Peyer's patch (tissue), 4 donors: ENCODE measurements at places on chromosomes 6 and 20. TPM values are rescaled to one million over a fixed set of nuclear protein-coding genes. Genes with fewer than 3 reads are reported as not detected.

GRCh38 chr6:148803979-148804378 lies 57.1 kb downstream of the UST start:
- no peaks in the 10 kb centered on the region for H3K36me3 ChIP-seq
- no peak for DNase-seq
- no peaks in the 10 kb centered on the region for H3K4me1 ChIP-seq
- no peak overlapping the region for H3K4me3 ChIP-seq
- no peaks in the 10 kb centered on the region for H3K27me3 ChIP-seq

GRCh38 chr6:22142856-22143255 lies 154.0 kb downstream of the PRL start:
- no peaks in the 10 kb centered on the region for H3K4me1 ChIP-seq
- no peaks in the 10 kb centered on the region for H3K36me3 ChIP-seq
- no peak overlapping the region for H3K27ac ChIP-seq
- H3K27me3 ChIP-seq: no peaks in the 10 kb centered on the region
- no peak for DNase-seq
- H3K4me3 ChIP-seq: no peak overlapping the region

DNA sequence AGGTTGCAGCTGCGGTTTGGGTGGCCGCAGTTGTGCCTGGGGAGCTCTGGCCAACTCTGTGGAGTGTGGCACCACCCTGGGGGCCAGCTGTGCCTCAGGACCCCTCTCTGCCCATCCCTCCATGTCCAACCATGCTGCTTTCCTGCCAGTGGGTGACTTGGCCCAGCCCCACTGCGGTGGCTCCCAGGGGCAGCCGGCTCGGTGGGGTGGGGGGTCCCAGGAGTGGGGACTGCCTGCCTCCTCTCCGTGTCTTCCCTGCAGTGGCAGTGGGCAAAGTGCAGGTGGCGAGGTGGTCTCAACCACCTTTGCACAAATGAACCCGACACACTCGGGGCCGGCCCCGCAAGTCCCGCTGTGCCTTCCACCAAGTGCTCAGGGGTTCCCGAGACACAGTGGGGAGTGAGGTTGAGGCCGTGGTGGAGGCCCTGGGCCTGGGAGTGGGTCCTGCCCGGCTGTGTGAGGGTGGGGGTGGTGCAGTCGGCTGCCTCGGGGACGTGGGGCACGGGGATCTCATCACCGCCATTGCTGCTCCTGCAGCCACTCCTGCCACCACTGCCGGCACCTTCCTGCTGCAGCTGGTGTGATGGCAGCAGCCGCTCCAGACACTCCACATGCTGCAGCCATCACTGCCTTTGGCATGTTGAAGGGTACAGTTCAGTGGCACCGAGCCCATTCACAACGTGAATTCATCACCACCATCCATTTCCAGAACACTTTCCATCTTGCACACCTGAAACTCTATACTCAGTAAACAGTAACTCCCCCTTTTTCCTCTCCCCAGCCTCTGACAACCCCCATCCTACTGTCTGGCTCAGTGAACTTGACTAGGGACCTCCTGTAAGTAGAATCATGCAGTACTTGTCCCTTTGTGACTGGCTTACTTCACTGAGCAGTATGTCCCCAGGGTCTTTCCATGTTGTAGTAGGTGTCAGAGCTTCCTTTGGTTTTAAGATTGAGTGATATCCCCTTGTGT lies 10.7 kb upstream of the SLCO4A1 start:
- H3K4me1 ChIP-seq: no peaks in the 10 kb centered on the region
- H3K27ac ChIP-seq: no peak overlapping the region
- H3K27me3 ChIP-seq: no peaks in the 10 kb centered on the region
- no peak overlapping the region for H3K4me3 ChIP-seq

- H3K4me3 ChIP-seq: no peak overlapping the region
- no peaks in the 10 kb centered on the region for H3K4me1 ChIP-seq
- H3K27ac ChIP-seq: no peak overlapping the region
- no peaks in the 10 kb centered on the region for H3K36me3 ChIP-seq
- DNase-seq: no peak
These were observed 103.0 kb downstream of the PSMB1 start for GRCh38 chr6:170449835-170450753.

DNA sequence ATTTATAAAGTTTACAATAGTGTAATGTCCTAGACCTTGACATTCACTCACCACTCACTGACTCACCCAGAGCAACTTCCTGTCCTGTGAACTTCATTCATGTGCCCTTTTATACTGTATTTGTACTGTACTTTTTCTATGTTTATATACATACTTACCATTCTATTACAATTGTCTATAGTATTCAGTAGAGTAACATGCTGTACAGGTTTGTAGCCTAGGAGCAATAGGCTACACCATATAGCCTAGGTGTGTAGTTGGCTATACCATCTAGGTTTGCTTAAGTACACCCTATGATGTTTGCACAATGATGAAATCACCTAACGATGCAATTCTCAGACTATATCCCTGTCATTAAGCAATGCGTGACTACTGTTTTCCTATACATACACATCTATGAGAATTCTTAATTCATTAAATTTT lies 17.5 kb downstream of the EDEM2 start:
- H3K4me1 ChIP-seq: no peaks in the 10 kb centered on the region
- H3K4me3 ChIP-seq: no peak overlapping the region
- H3K27me3 ChIP-seq: no peaks in the 10 kb centered on the region
- no peak overlapping the region for H3K27ac ChIP-seq
- DNase-seq: no peak

Gene RUNX2
- total RNA-seq: 7.6 TPM

DNA sequence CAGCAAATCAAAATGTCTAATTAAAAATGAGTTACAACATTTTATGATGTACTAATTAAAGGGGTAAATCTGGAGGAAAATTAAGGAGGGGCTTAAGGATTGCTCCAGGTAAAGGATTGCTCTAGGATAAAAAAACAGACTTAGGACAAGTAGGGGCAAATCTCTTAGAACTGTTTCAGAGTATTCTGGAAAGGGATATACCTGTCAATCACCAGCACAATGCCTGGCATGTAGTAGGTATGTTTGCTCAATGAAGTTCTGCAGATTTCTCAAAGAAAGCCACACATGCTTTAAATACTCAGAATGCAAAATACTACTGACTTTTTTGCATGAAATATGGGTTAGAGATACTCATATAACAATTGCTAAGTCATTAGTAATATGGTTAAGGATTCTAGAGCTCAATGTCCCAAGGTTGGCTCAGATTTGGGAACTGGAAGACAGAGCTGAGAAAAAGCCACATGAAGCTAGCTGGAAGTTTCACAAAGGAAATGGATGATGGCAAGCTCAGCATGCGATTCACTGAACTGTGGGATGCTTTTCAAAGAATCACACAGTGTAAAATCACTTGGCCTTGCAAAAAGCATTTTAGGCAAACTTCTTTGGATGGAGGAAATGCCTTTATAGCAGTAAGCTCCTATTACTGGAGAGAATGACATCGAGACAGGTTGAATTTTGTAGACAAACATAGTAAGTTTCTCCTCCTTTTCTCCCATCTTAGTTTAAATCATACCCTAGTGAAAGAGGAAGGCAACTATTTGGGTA lies 72.8 kb downstream of the MAP3K5 start:
- H3K27me3 ChIP-seq: no peaks in the 10 kb centered on the region
- no peak for DNase-seq
- H3K27ac ChIP-seq: no peak overlapping the region
- no peaks in the 10 kb centered on the region for H3K36me3 ChIP-seq
- no peaks in the 10 kb centered on the region for H3K4me1 ChIP-seq
- H3K4me3 ChIP-seq: no peak overlapping the region

DNA sequence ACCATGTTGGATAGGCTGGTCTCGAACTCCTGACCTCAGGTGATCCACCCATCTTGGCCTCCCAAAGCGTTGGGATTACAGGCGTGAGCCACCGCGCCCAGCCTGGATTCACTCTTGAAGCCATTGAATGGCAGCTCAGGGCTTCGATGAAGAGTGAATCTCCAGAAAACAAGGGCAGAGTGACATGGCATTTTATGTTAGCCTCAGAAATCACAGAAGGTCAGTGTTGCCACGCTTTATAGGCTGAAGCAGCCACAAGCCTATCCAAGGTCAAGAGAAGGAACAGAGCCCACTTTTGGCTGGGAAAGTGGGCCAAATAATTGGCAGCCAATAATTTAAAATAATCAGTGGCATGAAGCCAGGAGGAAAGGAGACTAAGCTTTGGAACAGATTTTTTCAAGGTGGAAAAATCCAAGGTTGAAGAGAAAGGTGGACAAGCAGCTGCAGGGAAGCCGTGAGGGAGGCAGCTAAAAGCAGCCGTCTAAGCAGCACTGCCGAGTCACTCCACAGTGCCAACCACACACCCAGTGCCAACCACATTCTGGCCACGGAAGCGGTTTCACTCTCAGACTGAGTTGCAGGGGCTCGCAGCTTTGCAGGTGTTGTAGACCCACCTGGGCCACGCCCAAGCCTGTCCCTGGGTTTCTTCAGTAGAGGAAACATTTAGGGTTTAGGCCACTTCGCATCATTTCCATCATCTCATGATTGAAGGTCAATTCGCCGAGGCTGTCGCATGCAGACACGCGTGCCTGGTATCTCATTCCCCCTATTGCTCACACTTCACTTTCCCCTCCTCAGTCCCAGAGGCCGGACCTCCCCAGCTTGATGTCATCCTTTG lies 17.4 kb upstream of the AVP start:
- no peaks in the 10 kb centered on the region for H3K27me3 ChIP-seq
- no peak overlapping the region for H3K4me3 ChIP-seq
- H3K4me1 ChIP-seq: no peaks in the 10 kb centered on the region
- no peak overlapping the region for H3K27ac ChIP-seq
- H3K36me3 ChIP-seq: peaks cover 4% of the 10 kb centered on the region

DNA sequence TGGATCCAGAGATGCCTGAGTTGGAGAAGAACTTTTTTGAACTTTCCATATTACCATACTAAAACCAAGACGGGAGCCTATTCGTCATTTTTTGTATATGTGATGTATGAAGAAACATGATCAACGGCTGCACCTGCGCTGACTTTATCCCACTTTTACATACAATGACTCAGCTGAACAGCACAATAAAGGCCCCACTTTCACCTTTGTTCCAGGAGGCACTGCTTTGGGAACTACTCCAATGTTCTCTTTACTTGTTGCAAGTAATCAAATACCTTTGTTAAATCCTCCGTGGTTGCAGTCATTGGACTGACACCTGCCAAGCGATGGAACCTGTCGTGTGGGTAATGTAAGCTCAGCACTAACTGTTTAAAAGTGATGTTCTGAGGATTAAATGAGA lies 17.3 kb upstream of the BTN3A2 start:
- no peaks in the 10 kb centered on the region for H3K36me3 ChIP-seq
- no peaks in the 10 kb centered on the region for H3K27me3 ChIP-seq
- no peak for DNase-seq
- no peaks in the 10 kb centered on the region for H3K4me1 ChIP-seq
- no peak overlapping the region for H3K27ac ChIP-seq

- H3K4me1 ChIP-seq: no peaks in the 10 kb centered on the region
- H3K4me3 ChIP-seq: no peak overlapping the region
- no peak for DNase-seq
- H3K27me3 ChIP-seq: no peaks in the 10 kb centered on the region
- no peaks in the 10 kb centered on the region for H3K36me3 ChIP-seq
These were observed 406.5 kb upstream of the GJE1 start for GRCh38 chr6:141726248-141726647.

GRCh38 chr20:35039846-35040489 lies 52.6 kb downstream of the TRPC4AP start:
- H3K4me3 ChIP-seq: no peak overlapping the region
- H3K36me3 ChIP-seq: no peaks in the 10 kb centered on the region
- DNase-seq: no peak
- H3K4me1 ChIP-seq: no peaks in the 10 kb centered on the region
- H3K27me3 ChIP-seq: no peaks in the 10 kb centered on the region

GRCh38 chr6:52759085-52759484 lies 4.2 kb downstream of the GSTA2 start:
- no peaks in the 10 kb centered on the region for H3K27me3 ChIP-seq
- no peak overlapping the region for H3K27ac ChIP-seq
- H3K4me1 ChIP-seq: peaks cover 4% of the 10 kb centered on the region
- H3K4me3 ChIP-seq: no peak overlapping the region
- DNase-seq: no peak

Gene EYA4
- total RNA-seq: 3.3 TPM

Gene LY6G5C
- total RNA-seq: not detected

Gene PPP2R5D
- 84.2 TPM for total RNA-seq

DNA sequence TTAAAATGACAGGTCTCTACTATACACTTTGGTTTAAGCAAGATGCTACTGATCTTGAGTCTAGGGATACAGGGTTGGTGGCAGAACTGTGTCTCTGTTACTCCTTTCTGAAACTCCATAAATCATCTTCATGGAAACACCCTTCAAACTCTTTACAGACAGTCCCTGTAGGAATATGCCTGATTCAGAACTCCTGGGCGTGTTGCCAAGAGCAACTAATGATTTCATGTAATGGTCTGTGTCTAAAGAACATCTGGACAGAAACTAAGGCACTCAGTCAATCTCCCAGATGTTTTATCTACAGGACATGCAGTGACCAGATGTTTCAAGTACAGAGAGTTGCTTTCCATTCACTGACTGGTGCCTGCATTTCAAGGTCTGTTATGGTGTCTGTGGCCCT lies 464.4 kb upstream of the CHD6 start:
- H3K4me1 ChIP-seq: no peaks in the 10 kb centered on the region
- no peak overlapping the region for H3K4me3 ChIP-seq

Gene C20orf141
- not detected for total RNA-seq

- H3K27me3 ChIP-seq: no peaks in the 10 kb centered on the region
- no peak overlapping the region for H3K27ac ChIP-seq
- H3K4me1 ChIP-seq: no peaks in the 10 kb centered on the region
- DNase-seq: peak; percentile 72
- H3K4me3 ChIP-seq: peak overlapping the region; percentile 9
These were observed 46.0 kb upstream of the PTPN1 start for GRCh38 chr20:50464026-50464724.

- no peak for DNase-seq
- H3K4me3 ChIP-seq: no peak overlapping the region
- no peak overlapping the region for H3K27ac ChIP-seq
- no peaks in the 10 kb centered on the region for H3K36me3 ChIP-seq
- H3K4me1 ChIP-seq: no peaks in the 10 kb centered on the region
These were observed 448.1 kb downstream of the KIF16B start for GRCh38 chr20:16124911-16125776.

GRCh38 chr6:97437087-97437486 lies 154.1 kb upstream of the MMS22L start:
- H3K27me3 ChIP-seq: no peaks in the 10 kb centered on the region
- H3K36me3 ChIP-seq: no peaks in the 10 kb centered on the region
- H3K4me3 ChIP-seq: no peak overlapping the region
- no peak overlapping the region for H3K27ac ChIP-seq
- no peaks in the 10 kb centered on the region for H3K4me1 ChIP-seq
